Activated naive CD8-positive, alpha-beta T cell treated with anti-CD3 and anti-CD28 coated beads, Interleukin-2, amount 10 ng/mL, durations not matched to agents 7 days and 5 days (primary cell): ENCODE measurements at places on chromosomes 13 and 19. TPM values are rescaled to one million over a fixed set of nuclear protein-coding genes. Genes with fewer than 3 reads are reported as not detected.

GRCh38 chr19:40458597-40458974 is 7.0 kb downstream of the BLVRB start:
- no peak for DNase-seq
- H3K4me1 ChIP-seq: peaks cover 2% of the 10 kb centered on the region
- H3K36me3 ChIP-seq: no peaks in the 10 kb centered on the region
- no peak overlapping the region for H3K4me3 ChIP-seq

DNA sequence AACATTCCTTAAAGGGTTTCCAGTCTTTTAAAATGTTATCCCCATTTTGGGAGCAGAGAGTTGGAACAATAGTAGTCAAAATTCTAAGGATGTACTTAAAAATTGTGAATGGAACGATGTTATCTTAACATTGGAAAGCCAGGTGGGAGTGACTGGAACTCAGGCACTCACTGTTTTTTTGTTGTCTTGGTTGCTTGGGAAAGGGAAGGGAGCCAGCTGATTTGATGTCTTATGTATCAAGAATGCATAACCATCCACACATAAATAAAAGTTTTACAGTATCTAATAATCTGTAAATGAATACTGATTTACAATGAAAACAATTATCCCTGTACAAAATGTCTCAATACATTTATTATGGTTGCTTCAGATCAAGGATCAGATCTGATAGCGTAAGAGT is 88.7 kb downstream of the SLC10A2 start:
- DNase-seq: no peak
- no peaks in the 10 kb centered on the region for H3K36me3 ChIP-seq
- H3K4me3 ChIP-seq: no peak overlapping the region
- H3K27ac ChIP-seq: no peak overlapping the region

DNA sequence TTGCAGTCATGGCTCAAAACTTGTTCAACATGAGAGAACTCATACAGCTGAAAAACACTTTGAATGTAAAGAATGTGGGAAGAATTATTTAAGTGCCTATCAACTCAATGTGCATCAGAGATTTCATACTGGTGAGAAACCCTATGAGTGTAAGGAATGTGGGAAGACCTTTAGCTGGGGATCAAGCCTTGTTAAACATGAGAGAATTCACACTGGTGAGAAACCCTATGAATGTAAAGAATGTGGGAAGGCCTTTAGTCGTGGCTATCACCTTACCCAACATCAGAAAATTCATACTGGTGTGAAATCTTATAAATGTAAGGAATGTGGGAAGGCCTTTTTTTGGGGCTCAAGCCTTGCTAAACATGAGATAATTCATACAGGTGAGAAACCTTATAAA is 20.1 kb downstream of the ZNF283 start:
- no peaks in the 10 kb centered on the region for H3K4me1 ChIP-seq
- no peak overlapping the region for H3K4me3 ChIP-seq
- H3K27ac ChIP-seq: no peak overlapping the region
- no peak for DNase-seq
- peaks cover 47% of the 10 kb centered on the region for H3K36me3 ChIP-seq

ZIC2 gene
- total RNA-seq: not detected

GRCh38 chr19:29566496-29567054 is 39.5 kb upstream of the POP4 start:
- no peak overlapping the region for H3K4me3 ChIP-seq
- no peak overlapping the region for H3K27ac ChIP-seq
- peaks cover 35% of the 10 kb centered on the region for H3K27me3 ChIP-seq
- no peak for DNase-seq
- H3K36me3 ChIP-seq: no peaks in the 10 kb centered on the region

DNA sequence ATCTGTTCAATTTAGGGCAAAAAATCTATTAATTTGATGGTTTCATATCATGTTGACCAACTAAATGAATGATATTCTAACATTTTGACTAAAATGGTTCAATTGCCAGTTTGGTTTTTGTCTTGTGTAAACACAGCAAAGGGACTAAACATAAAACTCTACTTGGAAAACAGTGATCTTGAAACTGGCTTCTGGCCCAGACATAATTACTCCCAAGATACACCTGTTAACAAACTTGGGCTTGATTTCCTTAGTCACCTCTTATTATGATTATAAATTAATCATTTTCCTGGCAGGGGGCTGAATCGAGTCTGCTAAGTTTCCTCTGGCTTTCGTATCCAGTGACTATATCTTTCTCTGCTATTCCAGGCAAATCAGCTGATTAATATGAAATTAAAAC is 78.0 kb upstream of the OXGR1 start:
- H3K36me3 ChIP-seq: no peaks in the 10 kb centered on the region
- no peaks in the 10 kb centered on the region for H3K4me1 ChIP-seq
- no peak overlapping the region for H3K4me3 ChIP-seq
- H3K27me3 ChIP-seq: no peaks in the 10 kb centered on the region

GRCh38 chr13:62879071-62879470 is 1463.4 kb upstream of the PCDH20 start:
- no peak for DNase-seq
- no peak overlapping the region for H3K27ac ChIP-seq
- H3K4me3 ChIP-seq: no peak overlapping the region
- H3K4me1 ChIP-seq: no peaks in the 10 kb centered on the region
- H3K27me3 ChIP-seq: no peaks in the 10 kb centered on the region

PRRG2 gene
- 2.3 TPM for total RNA-seq

GRCh38 chr13:51339354-51339753 is at the start of gene SERPINE3:
SERPINE3 (plus strand) TSS chr13:51339691; CDS start chr13:51341092, 1,401 bp downstream.
- H3K27me3 ChIP-seq: peaks cover 2% of the 10 kb centered on the region
- no peak within 1 kb of the TSS for H3K27ac ChIP-seq
- H3K36me3 ChIP-seq: no peaks in the 10 kb centered on the region
- H3K4me1 ChIP-seq: peaks cover 7% of the 10 kb centered on the region
- DNase-seq: no peak
- H3K4me3 ChIP-seq: no peak within 1 kb of the TSS

DLL3 gene
- total RNA-seq: 0.23 TPM

FFAR2 gene
- total RNA-seq: not detected

DNA sequence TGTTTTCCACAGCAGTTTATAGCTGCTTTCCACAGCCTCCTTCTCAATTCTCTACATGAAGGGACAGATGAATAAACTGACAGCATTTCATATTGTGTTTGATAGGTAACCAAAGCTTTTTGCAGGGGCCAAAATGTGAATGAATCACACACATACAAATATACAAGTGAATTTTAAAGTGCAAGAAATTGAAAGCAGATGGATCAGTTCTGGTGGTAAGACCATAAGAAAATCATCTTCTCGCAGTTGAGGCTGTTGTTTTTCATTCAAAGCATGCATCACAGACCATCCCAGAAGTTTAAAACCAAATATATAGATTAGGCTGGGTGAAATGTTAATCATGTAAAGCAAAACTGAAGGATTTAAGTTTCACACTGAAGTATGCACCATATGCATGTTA is 1569.4 kb downstream of the PCDH9 start:
- H3K27ac ChIP-seq: no peak overlapping the region
- H3K36me3 ChIP-seq: no peaks in the 10 kb centered on the region
- no peaks in the 10 kb centered on the region for H3K27me3 ChIP-seq

DNA sequence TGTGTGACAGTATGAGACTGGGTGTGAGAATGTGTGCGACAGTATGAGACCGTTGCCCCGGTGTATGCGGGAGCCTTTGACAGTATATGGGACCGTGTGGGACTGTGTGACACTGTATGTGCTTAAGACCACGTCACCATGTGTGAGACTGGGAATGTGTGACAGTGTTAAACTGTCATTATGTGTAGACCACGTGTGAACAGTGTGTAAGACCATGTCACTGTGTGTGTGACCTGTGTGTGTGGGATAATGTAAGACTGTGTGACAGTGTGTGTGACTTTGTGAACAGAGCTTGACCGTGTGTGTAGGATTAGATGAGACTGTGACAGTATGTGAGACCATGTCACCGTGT is 549 bp downstream of the ZNF583 start:
- no peaks in the 10 kb centered on the region for H3K27me3 ChIP-seq
- peak overlapping the region; percentile 93 for H3K4me3 ChIP-seq
- peaks cover 19% of the 10 kb centered on the region for H3K4me1 ChIP-seq
- no peak for DNase-seq

- peaks cover 6% of the 10 kb centered on the region for H3K4me1 ChIP-seq
- H3K36me3 ChIP-seq: peaks cover 43% of the 10 kb centered on the region
- peak; percentile 15 for DNase-seq
- no peak overlapping the region for H3K27ac ChIP-seq
- no peak overlapping the region for H3K4me3 ChIP-seq
- no peaks in the 10 kb centered on the region for H3K27me3 ChIP-seq
Measured at GRCh38 chr19:46384396-46384795, 29.0 kb downstream of the CCDC8 start.

PROZ gene
- not detected for total RNA-seq

PSG7 gene
- total RNA-seq: not detected
